ENCODE measurements at places on chromosomes 1 and 21.

DNA sequence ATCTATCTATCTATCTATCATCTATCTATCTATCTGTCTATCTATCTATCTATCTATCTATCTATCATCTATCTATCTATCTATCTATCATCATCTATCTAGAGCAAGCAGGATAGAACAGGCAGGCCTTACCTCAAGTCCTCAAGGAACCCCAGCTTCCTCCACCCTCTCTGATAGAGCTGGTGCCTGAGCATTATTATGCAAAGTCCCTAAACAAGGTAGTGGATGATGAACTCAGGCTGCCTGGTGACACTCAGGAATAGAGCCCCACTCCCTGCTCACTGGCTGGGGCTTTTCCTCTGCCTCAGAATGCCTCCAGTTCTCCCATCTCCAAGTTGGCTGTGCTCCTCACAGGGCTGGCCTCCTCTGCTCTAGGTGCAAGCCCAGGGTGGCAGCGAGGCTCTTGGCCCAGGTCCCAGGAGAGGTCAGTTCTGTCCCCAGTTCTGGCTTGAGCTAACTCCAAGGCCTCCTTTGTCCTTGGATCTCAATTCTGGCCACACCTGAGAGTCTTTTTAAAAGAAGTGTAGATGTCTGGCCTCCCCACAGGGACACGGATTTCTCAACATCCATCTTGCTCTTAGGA, 60.2 kb downstream of the PCP4 start:
- DNase-seq = no peak

DNA sequence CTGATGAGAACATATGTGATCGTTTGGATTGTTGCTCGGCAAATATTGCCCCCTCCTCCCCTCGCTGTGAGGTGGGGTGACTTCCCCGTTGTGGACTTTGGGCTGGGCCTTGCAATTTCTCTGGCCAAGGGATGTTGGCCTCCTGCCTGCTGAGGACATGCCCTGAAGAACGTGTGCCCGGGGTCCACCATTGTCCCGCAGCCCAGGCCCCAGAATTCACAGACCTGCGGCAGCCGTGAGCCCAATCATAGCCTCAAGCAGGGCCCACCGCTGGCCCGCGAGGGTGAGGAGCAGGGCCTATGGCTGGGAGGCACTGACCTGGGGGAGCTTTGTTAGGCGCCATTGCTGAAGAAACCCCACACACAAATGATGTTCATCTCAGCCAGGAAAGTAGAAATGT, 58.3 kb upstream of the ACTRT2 start:
- no peak for DNase-seq

GRCh38 chr1:118021668-118022067, 92.1 kb downstream of the WDR3 start:
- no peak for DNase-seq

GRCh38 chr1:179794669-179795068, 51.6 kb downstream of the FAM163A start:
- DNase-seq = no peak

- no peak for DNase-seq
Measured at GRCh38 chr1:236834876-236835275, 39.8 kb downstream of the MTR start.

DNA sequence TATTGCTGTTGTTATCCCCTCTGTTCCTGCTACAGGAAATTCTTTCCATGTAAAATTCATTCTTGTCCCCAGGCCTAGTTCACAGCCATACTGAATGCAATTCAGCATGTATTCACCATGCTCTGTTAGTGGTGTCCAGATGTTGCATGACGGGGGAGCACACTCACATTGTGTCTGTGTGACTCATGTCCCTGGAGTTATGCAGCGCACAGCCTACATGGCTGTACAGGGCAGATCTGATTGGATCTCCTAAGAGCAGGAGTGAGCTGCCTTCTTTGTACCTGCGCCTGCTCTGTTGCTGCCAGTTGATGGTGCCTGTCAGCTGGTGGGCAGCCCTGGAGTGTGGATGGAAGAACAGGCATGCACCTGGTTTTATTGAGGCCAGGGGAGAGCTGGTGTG, 17.6 kb downstream of the HTR6 start:
- no peak for DNase-seq

- no peak for DNase-seq
Measured at GRCh38 chr1:155695072-155695471, 6.2 kb downstream of the DAP3 start.

GRCh38 chr1:20739225-20739624, 6.7 kb upstream of the SH2D5 start:
- DNase-seq = no peak

GRCh38 chr1:18475234-18475905, 5.4 kb upstream of the KLHDC7A start:
- DNase-seq = no peak

DNA sequence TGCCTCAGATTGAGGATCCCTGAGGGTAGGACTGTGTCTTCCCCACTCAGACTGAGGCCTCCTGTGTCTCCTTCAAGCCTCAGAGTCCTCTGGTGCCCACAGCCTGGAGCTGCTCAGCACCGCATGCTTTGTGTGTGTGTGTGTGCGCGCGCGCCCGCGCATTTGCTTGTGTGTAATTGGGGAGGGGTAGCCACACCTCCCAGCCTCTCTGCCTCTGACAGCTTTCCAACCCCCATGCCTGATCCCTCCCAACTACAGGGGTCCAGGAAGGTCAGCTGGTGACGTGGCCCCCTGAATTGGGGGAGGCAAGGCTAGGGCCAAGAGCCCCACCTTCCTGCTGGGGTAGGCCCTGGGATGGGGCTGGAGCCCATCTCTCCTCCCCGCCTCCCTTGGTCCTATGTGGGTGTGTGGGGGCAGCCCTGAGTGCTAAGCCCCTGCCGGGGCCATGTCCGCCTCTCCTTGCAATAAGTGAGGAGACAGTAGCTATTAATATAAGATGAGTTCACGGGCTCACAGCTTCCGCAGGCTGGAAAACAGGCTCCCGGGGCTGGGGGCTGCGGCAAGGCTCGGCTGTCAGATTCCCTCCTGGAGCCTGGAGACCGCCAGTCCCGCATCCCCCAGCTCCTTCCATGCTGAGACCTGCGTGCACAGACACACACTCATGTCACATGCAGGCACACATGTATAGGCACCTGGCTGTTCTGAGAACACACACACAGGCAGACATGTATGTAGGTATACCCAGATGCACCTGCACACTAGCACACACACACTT, 7.0 kb downstream of the GPR3 start:
- no peak for DNase-seq

DNA sequence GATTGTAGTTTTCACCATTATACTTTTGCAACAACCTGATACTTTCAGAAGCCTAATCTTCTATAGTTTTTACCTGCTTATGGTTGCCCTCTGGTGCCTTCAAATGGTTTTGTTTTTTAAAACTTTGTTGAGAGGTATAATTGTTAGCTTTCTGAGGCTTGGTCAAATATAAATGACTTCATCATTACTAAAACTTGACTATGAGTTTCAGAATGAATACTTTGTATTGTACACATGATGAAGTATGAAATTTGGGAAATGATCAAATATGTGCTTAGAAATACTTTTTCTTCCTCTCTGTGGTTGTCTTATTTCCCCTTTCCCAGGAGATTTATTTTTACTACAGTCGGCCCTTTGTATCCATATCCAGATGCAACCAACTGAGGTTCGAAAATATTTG, 151.8 kb upstream of the B3GALT2 start:
- DNase-seq = no peak

DNA sequence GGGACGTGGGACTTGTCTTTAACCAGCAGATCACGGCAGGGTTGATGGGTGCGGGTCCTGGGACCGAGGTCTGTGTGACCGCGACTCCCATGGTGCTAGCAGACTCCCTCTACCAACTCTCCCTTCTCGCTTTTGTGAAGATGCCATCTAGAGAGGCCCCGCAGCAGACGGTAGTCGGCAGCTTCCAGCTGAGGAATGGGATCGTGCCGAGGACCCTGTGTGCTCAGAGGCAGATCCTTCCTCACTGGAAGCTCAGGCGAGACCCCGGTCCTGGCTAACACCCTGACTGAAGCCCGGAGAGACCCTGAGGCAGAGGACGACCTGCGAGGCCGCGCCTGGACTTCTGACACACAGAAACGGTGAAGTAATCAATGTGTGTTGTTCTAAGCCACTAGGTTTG, 12.5 kb upstream of the SPATC1L start:
- no peak for DNase-seq

- DNase-seq = no peak
Measured at GRCh38 chr1:172019976-172020375, 178.7 kb downstream of the DNM3 start.

DNA sequence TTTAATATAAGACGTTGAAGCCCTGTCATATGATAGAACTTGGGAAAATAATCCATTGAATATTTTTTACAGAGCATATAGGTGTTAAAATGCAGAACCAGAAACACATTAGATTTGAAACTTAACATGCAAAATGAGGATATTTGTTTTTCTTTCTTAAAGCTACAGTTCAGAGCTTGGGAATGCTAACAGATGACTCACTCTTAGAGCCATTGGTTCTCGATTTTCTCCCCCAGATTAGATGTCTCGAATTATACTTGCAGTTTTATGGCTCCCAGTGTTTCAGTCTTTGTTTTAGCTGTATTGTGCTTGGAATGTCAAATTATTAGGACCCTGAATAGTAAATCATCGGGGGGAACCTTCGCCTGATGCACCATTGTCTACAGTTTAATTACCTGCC, 575.7 kb upstream of the ZP4 start:
- DNase-seq = no peak

DNA sequence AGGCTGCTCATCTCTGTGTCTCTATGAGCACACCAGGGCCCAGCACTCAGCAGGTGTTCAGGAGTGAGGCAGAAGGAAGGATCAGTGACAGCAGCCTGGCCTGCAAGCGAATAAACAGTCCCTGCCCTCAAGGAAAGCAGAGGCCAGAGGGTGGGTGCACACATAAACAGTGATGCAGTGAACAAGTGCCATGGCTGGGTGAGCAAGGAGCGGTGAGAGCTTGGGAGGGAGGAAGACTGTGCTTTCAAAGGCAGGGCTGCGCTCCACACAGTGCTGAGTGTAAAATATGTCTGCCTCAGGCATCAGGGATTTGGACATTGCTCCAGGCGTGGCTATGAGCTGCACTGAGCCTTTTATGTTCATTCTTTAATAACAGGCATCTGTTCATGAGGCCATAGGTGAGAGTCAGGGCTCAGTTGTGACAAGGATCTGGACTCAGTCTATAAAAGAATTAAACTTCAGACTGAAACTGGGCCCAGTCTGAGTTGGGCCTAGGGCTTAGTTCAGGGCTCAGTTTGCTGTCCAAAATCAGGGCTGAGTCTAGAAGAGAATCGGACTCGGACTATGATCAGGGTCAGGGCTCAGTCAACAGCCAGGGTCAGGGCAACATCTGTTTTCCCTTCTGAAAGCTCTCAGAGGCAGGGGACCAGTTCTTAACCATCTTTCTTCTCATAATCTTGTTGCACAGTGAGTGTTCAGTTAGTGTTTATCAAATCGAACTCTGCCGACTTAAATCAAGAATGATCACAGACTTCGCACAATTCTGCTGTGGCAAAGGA, 213.7 kb downstream of the FOXD2 start:
- DNase-seq = no peak

DNA sequence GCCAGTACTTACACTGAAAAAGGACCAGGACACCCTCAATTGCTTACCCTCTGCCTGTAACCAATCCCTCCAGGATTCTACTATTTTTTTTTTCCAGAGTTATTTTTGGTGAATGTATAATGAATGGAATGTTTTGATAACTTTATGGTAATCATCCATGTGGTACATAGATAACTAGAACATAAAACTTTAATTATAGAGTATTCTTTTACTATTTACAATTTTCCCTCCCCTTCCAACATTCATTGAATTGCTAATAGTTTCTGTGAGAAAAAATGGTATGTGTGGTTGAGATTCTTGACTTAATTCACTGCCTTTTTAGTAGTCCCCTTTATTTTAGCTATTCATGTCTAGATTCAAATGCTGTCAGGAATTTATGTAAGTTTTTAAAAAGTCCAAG, 164.6 kb downstream of the CYYR1 start:
- no peak for DNase-seq

DNA sequence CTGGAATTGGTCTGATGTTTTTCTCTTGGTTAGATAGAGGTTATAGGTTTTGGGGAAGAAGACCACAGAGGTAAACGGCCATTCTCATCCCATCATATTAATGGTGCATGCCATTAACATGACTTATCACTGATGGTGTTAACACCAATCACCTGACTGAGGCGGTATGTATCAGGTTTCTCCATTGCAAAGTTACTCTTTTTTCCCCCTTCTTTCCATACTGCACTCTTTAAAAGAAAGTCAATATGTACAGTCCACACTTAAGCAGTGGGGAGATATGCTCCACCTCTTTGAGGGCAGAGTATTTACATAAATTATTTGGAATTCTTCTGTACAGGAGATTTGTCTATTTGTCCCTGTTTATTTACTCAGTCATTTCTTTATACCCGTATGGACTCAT, 35.7 kb upstream of the OSBPL9 start:
- no peak for DNase-seq

GRCh38 chr1:37153116-37154100, 119.1 kb upstream of the GRIK3 start:
- no peak for DNase-seq

DNA sequence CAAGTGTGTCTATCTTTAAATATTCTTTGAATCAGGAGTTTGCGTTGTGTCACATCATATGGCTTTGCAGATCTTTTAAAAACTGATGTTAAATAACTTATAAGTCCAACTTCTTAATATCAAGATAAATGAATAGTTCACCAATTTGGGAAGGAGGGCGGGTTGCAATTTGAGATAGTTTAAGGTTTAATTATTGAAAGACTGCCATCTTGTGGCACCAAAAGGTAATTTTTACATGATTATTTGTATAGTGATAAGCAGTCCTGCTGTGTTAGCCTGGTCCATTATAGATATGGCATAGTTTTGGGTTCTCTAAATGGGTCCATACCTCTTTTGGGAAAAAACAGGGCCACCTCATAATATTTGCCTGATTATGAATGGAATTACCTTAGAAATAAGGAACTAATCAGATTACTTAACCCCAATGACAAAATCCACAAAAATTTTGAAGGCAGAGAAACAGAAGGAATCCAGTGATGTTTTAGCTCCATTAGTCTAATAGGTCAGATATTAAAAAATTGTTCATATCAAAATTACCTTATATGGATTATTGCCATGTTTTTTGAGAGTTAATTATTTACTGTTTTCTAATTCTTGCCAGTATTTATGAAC, 64.3 kb downstream of the PRKAA2 start:
- no peak for DNase-seq

- no peak for DNase-seq
Measured at GRCh38 chr1:227092069-227092468, 152.0 kb downstream of the COQ8A start.

DNA sequence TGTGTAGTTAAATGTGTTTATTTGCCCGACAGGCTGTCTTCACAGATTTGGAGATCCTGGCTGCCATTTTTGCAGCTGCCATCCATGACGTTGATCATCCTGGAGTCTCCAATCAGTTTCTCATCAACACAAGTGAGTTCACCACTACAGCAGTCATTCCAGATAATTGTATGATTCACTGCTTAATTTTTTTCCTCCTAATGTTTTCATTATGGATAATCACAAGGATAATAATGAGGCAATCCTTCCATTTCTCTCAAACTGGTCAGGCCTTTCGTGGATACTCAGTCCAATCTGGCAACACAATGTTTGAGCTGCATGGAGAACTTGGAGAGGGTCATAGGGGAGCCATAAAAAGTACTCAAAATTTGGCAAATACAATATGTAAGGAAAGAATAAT, 168.3 kb upstream of the SGIP1 start:
- DNase-seq = no peak

- DNase-seq = no peak
Measured at GRCh38 chr1:76959556-76959955, 92.3 kb downstream of the ST6GALNAC5 start.
